Caco-2 (cell line): ENCODE measurements at places on chromosomes 12 and 14. TPM values are rescaled to one million over a fixed set of nuclear protein-coding genes. Genes with fewer than 3 reads are reported as not detected.

GRCh38 chr14:90785876-90786450 lies 30.3 kb downstream of the TTC7B start:
- no peak for DNase-seq

EMP1 gene
- 6.6 and 10.2 TPM in 2 replicates for total RNA-seq

- DNase-seq: no peak
Measured at GRCh38 chr12:95672166-95672565, 118.4 kb downstream of the NTN4 start.

- DNase-seq: no peak
Measured at GRCh38 chr12:82522762-82523161, 163.9 kb upstream of the TMTC2 start.

GPHB5 gene
- not detected in 2 replicates for total RNA-seq

EIF2B2 gene
- 48.8 and 54.4 TPM in 2 replicates for total RNA-seq

GRCh38 chr12:115261691-115262398 lies 577.9 kb upstream of the TBX3 start:
- DNase-seq: no peak
